ENCODE measurements at places on chromosomes 5 and 9.

- DNase-seq, result no peak
These were observed 25.0 kb downstream of the LPAR1 start for GRCh38 chr9:111013250-111013649.

DNA sequence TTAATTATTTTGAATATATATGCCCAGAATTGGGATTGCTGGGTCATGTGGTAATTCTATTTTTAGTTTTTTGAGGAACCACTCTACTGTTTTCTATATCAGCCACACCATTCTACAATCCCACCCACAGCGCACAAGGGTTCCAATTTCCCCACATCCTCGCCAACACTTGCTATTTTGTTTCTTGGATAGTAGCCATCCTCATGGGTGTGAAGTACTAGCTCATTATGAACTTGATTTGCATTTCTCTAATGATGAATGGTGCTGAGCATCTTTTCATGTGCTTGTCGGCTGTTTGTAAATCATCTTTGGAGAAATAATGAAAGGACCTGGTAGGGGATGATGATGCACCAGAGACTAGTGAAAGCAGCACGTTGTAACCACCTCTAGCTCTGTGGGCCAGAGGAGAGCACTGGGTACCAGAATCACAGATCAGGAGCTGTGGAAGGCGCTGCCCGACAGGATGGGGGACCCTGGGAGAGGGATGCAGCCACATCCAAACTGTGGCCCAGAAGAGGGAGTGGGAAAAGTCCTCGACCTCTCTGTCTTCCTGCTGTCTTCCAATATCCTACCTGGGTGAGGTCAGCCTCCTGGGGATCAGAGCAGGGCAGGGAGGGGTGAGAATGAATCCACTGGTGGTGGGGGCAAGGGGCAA is 155.4 kb downstream of the RGS3 start:
- DNase-seq, result no peak

DNA sequence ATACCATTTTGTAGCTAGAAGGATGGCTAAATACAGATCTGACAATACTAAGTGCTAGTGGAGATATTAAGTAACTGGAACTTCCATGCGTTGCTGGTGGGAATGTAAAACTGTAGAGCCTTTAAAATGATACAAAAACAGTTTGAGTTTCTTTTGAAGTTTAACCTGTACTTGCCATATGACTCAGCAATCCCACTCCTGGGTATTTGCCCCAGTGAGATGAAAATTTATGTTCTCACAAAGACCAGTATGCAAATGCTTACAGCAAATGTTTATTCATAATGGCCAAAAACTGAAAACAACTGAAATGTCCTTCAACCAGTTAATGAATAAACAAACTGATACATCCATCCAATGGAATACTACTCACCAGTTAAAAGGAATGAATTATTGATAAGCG is 137.3 kb downstream of the SLC12A2 start:
- DNase-seq, result no peak

- DNase-seq, result no peak
These were observed 99.8 kb downstream of the TAF11L14 start for GRCh38 chr5:17734011-17734410.

GRCh38 chr5:39713250-39713916 is 288.6 kb upstream of the DAB2 start:
- peak; percentile 59 for DNase-seq

DNA sequence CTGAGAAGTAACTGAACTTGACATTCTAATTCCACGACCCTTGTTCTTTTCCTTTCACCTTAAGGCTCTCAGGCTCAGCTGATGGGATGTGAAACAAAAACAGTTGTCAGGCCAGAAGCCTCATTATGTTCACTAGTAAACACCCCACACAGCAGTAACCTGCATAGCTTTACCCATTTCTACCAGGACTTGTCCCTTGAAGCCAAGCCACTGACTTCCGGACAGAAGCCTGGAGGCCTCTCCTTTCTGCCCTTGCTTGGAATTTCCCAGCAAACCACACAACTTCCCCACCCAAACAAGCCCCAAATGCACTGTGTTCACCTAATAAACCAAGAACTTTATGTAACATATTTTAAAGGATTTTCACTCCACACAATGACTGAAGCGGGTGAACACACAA is 19.6 kb downstream of the PRUNE2 start:
- DNase-seq, result no peak
